NT2/D1 (cell line): ENCODE measurements at places on chromosomes 4 and X.

DNA sequence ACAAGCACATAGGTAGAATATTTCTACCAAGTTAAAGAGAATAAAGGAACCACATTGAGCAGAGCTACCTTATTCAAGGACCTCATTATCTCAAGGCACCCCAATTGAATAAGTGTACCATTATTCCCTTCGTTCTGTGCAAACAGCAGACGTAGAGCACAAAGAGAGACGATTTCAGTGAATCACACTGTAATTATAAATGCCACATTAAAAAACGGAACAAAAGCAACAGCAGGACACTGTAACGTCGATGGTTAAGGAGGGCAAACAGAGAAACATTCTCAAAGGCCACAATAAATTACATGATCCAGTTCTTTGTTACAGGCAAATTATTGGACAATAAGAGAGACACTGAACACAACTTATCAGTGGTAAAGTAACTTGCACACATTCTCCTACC is 644.1 kb upstream of the TENM3 start:
- no peak for DNase-seq

GRCh38 chr4:95830651-95831050 is 9.2 kb upstream of the PDHA2 start:
- no peak for DNase-seq

DNA sequence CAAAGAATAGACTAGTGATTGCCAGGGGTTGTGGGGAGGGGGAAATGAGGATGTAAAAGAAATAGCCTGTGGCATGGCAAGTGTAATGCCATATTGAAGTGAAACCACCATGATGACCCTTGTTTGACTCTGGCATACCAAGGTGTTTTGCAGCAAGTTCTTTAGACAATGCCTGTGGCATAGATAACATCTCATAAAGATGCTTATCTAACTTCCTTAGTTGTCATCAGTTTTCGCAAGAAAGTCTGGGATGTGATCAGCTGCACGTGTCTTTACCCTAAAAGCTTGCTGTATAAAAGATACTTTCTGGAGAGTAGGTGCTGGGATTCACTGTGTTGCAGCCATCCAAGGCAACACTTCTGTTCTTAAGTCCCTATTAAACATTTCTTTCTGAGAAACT is 176.1 kb upstream of the MAGEB16 start:
- DNase-seq: no peak

- DNase-seq: no peak
These were observed 49.6 kb downstream of the ZFYVE28 start for GRCh38 chr4:2368746-2369437.

GRCh38 chr4:108170631-108171338 is 2.1 kb upstream of the LEF1 start:
- DNase-seq: no peak

DNA sequence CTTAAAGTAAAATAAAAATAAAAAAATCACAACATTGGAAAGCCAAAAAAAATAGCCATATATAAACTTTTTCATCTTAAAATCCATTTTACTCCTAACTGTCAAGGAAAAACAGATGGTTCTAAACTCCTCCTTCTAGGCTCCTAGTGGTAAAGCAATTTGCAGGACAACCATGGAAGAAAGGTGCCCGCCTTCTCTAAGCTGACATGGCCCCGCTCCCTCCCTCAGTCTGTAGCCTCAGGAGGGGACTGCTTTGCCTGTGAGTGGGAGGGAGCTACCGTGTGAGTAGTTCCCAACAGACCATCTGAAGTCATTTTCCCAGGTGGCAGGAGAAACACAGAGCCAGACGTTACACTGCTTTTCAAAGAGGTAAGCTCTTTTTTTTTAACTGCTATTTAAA is 336.2 kb upstream of the FAT1 start:
- DNase-seq: no peak

- no peak for DNase-seq
These were observed 24.2 kb downstream of the KLHL15 start for GRCh38 chrX:24002792-24003191.

GRCh38 chr4:26912810-26913209 is 52.2 kb downstream of the STIM2 start:
- DNase-seq: no peak

GRCh38 chr4:167020410-167020809 is 213.9 kb downstream of the SPOCK3 start:
- DNase-seq: no peak

DNA sequence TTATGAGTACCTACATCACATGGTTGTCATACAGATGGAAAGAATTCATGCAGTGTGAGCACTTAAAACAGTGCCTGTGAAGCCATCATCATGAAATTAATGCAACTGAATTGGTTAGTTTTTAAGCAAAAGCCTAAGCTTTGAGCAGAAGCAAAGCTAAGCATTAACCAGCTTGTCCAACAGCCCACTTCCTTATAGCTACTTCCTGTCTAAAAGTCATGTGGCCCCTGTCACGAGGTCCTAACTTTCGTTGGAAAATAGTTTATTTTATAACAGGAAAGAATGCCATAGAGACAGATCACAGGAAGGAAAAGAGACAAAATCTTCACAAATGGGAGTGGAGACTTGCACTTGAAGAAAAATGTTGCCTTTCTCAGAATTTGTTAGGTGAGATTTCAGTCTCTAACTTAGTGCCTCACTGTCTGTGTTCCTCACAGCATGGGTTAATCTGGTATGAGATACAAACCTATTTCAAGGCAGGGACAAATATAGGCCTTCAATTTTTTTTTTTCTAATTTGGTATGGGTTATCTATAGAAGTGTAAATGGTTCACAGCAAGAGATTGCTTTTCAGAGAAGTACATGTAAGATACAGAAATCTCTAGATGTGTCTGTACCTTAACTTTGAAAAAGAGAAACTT is 27.7 kb upstream of the VCX start:
- no peak for DNase-seq

DNA sequence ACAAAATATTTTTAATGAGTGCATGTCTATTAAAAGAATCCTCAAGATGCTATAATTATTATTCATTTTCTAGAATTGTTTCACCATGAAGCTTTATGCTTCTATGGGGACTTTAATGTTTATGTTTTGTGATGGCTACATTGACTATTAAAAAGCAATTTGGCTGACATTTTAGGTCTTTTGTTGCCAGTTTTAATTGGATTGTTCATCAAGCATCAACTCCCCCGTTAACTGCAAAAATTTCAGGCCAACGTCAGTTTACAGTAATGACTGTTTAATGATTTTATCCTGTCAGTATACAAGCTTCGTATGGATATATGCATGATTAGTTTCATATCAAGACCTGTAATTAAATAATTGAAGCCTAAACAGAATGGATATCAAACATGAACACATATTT is 422.8 kb downstream of the SH2D1A start:
- no peak for DNase-seq

DNA sequence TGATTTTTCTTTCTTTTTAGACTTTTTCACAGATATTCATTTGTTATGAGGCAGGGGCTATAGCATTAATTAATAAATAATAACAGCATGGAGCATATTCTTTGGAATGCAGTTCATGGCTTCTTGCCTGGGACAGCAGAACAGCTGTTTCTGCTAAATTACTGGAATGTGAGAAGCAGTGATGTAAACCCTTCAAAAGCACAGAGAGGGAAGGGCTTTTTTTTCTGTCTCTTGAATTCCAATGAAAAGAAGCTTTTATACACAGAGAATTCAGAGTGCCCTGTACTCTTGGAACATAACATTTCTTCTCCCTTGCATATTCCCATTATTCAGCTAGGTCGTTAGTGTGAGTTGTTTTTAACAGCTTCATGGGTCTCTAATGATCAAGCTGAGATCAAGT is 28.5 kb upstream of the ANK2 start:
- no peak for DNase-seq

GRCh38 chr4:40629401-40630334 is at the start of gene RBM47:
Gene RBM47, minus strand, starts transcription at chr4:40629864. Its CDS starts 190,971 bp downstream, at chr4:40438893.
- peak; percentile 82 for DNase-seq

DNA sequence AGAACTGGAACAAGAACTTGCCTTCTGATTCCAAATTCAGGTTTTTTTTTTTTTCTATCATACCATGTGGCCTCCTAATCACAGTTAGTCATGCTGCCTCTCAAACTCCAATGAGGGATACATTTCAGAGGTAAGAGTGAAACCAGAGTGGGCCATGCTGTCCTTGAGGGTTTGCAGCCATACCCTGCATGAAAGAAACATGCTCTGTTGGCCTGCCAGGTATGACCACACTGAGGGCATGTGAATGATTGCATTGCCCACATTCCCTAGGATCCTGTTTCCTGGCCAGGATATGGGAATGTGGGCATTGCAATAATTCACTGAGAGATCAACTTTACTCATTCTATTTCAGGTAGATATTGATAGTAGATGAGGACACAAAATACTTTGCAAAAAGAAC is 56.4 kb upstream of the DDIT4L start:
- no peak for DNase-seq

DNA sequence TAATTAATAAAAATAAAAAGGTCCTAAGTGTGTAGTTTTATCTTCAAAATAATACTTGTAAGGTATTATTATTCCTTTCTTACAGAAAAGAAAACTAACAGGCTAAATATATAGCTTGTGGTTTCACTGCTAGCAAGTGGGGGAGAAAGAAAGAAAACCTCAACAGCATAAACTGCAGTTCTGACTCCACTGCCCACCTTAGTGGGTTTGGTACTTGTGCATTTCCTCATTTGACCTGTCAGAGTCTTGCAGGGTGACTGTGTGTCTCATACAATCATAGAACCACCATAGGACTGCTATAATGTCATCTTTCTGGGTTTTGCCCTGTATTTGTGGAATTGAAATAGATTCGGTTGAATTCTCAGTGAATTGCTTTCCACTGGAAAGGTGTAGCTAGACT is 94.7 kb upstream of the PUDP start:
- no peak for DNase-seq
